Spleen (tissue), 13 donors: ENCODE measurements at places on chromosomes 16 and 17. TPM values are rescaled to one million over a fixed set of nuclear protein-coding genes. Genes with fewer than 3 reads are reported as not detected.

The TNFRSF17 gene
- 7.5 TPM for total RNA-seq

The C16orf74 gene
- total RNA-seq, result 31.1 TPM

The MT1G gene
- 3.9 TPM for total RNA-seq

The PPP1R27 gene
- not detected for total RNA-seq

The KRTAP9-9 gene
- not detected for total RNA-seq

The SLC16A3 gene
- 79.7 TPM for total RNA-seq

The BHLHA9 gene
- not detected for total RNA-seq

The PABPN1L gene
- not detected for total RNA-seq

The BAIAP3 gene
- total RNA-seq, result 5.2 TPM

- DNase-seq, result peak; percentile 54
Observed at GRCh38 chr16:27840311-27841060, 223.0 kb downstream of the GSG1L start.

DNA sequence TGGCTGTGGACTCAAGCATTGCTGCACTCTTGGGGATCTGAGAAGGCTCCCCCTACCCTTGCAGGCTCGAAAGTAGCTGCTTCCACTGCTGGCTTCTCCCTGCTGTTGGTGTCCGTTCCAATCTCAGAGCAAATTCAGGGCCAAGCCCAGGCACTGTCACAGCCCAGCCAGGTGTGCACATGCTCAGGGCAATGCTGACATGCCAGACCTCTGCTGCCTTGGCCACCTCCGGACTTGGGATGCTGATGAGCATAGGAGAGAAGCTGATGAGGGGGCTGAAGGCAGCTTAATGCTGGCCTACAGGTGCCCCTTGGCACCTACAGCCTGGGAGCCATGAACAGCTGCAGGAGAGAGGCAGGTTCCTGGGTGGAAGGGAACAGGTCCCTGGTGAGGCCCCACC, 273.7 kb upstream of the KCNJ16 start:
- no peak for DNase-seq

DNA sequence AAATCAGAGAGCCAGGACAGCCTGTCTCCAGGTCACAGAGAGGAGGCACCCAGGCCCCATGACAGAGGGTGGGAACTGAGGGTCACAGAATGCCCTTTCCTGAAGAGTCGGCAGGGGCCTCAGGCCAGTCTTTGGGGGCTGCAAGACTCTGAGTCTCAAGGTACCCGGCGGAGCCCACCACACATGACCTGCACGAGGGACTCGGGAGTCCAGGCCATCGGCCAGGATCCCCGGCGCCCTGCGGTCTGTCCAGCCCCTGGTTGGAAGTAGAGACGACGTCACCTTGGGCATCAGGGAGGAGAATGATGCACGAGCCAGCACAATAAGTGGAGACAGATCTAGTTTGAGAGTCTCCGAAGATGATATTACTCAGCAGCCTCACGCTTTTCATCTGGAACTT, 234.7 kb upstream of the SDK2 start:
- no peak for DNase-seq

DNA sequence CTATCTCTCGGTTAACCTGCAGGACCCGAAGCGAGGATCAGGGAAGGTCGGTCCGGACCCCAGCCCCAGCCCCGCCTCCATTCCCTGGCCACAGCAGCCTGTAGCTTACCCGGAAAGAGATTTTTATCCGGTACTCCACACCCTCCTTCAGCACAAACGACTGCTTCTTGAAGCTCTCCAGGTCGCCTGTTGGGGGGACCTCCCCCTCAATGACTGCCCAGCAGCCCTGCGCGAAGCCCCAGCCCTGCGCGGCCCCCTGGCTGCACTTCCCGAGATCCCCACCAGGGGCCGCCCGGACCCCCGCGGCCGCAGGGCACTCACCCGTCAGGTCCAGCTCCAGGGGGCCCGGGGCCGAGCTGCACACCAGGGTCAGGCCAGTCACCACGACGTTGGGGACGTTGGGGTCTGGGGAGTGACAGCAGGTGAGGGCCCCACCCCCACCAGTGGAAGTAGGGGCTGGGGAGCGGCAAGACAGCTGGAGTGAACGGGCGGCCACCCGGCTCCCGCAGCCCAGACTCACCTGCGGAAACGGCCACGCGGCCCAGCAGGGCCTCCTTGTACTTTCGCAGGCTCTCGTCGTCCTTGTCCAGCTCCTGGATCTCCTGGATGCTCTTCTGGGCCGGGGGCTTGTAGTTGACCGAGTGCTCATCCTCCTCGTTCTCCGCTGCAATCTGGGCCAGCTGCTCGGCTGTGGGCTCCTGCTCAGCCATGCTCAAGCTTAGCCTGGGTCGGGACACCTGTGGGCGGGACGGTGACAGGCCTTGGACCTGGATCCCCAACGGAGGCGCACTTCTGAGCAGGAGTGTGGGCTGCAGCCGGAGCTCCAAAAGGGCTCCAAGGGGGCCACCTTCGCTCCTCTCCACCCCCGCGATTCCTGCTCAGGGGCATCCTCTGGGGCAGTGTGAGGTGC, 1.7 kb downstream of the ARHGDIA start:
- DNase-seq, result peak; percentile 88

- DNase-seq, result peak; percentile 51
Observed at GRCh38 chr16:30715750-30716445, 16.9 kb downstream of the SRCAP start.

- no peak for DNase-seq
Observed at GRCh38 chr16:27298132-27298531, 15.6 kb upstream of the IL4R start.

GRCh38 chr17:51006601-51007000, 114.1 kb downstream of the SPAG9 start:
- no peak for DNase-seq

GRCh38 chr16:72159386-72159785, 12.6 kb downstream of the PMFBP1 start:
- no peak for DNase-seq

GRCh38 chr17:18950346-18950745, 1.6 kb upstream of the SLC5A10 start:
- DNase-seq, result no peak

GRCh38 chr16:51151961-51152663, 1.0 kb upstream of the SALL1 start:
- no peak for DNase-seq

- DNase-seq, result no peak
Observed at GRCh38 chr17:69809331-69809730, 265.7 kb upstream of the KCNJ16 start.

DNA sequence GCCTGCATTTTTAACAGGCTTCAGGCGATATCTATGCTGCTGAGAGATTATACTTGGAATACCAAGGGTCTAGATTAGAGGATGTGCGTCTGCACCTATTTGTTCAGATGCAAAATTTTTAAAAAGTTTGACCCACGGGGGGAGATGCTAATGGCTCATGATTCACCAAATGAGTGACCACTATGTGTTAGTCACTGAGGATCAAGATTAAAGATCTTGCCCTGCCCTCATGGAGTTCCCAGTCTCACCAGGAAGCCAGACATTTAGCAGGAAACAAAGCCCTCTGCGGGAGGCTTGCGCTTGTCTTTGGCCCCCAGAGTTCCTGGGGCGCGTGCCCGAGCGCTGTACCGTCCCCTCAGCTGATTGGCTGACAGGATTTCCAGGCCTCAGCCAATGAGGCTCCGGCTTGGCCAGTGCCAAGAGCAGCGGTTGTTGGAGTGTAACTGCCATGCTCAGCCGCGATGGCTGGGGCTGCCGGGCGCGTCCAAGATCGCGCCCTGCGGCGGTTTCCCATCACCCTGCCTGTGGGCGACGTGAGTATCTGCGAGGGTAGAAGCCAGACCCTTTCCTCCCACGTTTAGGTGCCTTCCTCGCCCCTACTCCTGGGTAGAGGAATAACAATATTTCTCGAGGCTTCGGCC, 4.5 kb upstream of the DDX19B start:
- peak; percentile 69 for DNase-seq

DNA sequence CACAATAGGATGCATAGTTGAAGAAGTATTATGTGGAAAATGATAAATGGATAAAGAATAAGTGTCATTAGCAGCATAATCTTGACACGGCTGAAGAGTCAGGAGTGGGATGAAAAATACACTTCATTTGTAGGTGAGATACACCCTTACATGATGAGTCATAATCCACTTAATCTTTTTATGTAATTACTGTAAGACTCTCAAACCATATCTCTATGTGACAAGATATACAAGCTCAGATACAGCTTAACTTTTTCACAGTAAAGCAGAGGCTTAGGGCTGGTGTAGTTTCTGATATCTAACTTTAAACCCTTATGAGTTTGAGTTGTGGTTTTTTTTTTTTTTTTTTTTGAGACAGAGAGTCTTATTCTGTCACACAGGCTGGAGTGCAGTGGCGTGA, 101.2 kb downstream of the FTO start:
- no peak for DNase-seq

DNA sequence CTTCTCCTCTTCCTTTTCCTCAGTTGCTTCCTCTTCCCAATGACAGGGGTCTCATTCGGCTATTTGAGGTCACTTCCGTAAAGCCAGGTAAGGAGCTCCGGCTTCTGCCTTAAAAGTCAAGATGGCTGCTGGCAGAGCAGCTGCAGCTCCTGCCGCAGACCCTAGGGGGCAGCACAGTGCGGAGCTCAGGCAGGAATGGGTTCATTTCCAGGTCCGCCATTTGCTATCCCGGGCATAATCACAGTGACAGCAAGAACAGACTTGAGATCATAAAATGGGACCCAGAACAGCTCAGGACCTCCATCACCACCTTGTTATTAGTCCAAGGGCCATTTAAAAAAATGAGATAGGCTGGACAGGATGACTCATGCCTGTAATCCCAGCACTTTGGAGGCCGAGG, 199.5 kb downstream of the ZNF18 start:
- no peak for DNase-seq

DNA sequence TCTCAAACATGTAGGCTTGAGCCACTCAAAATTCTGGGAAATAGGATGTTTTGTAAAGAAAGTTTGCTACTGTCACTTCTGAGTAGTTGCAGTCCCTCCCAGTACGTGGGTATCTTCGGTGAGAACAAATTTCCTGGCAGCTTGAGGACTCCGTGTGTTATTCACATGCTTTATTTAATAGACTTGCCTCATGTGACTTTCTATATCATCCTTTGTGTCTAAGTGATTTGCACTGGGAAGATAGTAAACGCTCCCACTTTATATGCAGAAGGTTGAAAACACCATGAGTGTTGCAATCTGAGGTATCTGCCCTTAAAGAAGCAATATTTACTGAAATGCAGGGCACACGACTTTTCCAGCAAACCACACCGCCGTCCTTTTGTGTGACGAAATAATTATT, 643.7 kb downstream of the MAF start:
- DNase-seq, result no peak

DNA sequence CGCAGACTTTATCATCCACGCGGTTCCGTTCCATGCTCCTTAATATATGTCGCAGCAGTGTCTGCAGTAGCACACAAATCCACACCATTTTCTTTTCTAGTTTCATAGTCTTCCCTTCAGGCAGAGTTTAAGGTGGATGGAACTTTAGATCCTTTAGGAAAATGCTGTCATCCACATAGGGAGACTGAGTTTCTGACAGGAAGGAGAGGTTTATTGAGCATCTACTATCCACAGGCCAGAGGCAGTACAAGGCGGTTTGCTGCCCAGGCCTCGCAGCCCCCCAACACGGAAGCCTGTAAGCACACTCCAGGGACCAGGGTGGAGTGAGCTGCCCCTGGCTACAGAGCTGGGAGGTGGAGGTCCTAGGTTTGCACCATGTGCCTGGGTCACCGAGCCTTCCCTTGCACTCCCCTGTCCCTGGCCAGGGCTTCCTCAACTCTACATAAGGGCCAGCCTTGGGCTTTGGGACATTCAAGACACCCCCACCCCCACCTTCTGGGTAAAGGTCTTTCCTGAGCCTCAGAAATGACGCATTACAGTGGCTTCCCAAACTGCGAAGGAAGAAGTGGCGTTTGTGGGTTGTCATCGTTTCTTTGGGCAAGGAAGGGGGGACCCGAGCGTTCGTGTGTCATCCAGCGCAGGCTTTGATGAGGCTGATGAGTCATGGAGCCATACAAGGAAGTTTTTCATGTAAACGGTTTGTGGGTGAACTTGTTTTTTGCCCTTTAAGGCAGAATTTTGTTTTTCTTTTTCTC, 146.5 kb upstream of the PLCG2 start:
- peak; percentile 75 for DNase-seq

DNA sequence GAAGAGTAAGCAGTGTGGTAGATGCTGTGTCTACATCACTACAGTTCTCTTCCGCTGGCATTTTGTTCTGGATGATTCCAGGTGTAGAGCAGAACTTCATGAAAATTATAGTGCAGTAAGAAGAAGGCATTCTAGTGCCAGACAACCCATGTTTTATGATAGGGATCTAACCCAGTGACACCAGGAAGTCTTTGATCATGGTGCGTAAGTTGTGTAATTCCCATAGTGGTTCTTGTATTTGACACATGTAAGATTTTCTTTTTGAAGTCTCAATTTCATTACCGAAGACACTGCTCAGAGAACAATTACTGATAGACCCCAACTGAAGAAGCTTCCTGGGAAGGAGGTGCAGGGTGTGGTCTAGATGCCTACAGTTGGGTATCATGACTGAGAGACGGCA, 356.9 kb downstream of the CA10 start:
- DNase-seq, result no peak

- DNase-seq, result no peak
Observed at GRCh38 chr16:78993346-78993745, 607.2 kb downstream of the MAF start.
